ENCODE measurements at places on chromosomes 3 and 15.

DNA sequence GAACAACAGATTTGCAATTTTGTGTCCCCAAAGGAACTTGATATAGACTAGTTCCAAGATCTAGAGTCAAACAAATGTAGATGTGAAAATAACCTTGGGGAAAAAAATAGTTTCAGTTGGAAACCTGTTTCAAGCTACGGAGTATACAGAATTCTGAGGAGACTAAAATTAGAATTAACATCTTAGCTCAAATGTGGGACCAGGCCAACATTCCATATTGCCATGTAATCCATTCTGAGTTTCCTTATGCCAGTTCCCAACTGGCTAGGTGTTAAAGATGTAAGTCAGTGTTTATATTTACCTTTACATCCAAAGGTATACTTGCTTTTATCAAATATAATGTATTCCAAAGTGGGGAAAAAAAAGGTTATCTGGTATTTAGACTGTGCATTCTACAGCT is 76.3 kb downstream of the UBE3A start:
- DNase-seq, result no peak

GRCh38 chr3:11604139-11604892 is 39.4 kb downstream of the VGLL4 start:
- DNase-seq, result no peak

- no peak for DNase-seq
These were observed 11.6 kb upstream of the DPH6 start for GRCh38 chr15:35557544-35557943.

DNA sequence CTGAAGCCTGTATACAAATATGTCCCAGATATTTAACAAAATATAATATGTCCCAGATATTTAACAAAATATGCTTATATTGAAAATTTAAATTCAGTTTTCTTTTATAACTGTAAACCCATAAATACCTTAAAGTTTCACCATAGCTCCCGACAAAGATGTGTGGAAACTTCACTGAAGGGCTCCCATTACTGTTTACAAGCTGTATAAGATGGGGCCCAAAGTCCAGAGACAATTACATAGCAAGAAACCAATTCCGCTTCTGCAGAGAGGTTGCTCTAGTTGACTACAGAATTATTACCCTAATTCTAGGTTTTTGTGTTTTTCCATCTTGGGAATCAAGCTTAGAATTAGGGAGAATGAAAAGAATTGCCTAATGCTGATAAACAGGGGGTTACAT is 102.6 kb upstream of the EPHA6 start:
- no peak for DNase-seq

GRCh38 chr3:29468187-29468586 is 187.3 kb downstream of the RBMS3 start:
- DNase-seq, result no peak

- DNase-seq, result no peak
These were observed 15.3 kb upstream of the SUSD5 start for GRCh38 chr3:33233884-33234283.

DNA sequence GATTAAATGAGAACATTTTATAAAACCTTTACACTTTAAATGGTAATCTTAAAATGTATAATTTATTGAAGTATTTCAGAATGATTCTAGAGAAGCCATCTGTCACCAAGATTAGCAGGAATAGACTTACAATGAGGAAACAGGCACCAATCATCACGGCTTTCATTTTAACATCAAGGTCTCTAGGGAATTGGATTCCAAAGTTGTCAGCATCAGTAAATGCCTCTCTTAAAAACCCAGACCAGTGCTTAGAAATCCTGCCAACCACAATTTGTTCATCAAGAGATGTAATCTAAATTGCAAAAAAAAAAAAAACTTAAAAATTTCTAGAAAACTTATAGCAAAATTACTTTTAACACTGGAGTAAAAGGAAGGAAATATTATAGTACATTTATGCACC is 20.3 kb downstream of the PLSCR2 start:
- DNase-seq, result no peak

- DNase-seq, result no peak
These were observed 203.1 kb downstream of the OPA1 start for GRCh38 chr3:193796089-193796488.

DNA sequence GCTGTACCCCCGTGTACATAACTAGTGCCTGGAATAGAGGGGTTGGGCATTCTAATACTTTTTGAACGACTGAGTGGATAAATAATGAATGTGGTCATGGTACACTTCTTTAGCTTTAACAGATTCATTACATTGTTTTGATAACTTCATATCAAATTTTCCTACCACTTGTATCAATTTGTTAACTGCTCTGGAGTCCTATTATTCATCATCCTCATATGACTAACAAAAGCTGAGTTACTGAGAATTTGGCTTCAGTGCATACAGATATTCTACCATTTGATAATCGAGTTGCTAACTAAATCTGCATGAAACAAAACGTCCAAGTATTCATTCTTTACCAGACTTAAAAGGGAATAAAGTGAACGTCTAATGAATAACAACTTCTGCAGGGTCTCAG is 31.7 kb downstream of the FRMD5 start:
- DNase-seq, result no peak

DNA sequence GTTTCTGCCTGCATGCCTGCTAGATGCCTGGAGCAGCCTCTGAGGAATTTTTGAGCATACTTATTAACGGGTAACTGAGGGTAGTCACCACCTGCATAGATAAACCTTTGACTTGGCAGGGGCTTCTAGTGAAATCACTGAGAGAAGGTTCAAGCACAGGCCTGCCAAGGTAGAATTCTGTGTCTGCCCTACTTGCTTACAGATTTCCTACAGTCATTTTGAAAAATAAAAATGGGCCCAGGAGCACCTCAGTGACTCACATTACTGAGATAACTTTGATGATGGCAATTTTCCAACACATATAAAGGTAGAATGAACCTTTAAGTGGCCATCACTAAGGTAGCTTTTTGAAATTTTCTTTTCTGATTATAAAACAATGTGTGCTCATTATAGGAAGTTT is 10.8 kb downstream of the CRTAP start:
- no peak for DNase-seq
